Camera-type eye (tissue), 1 donor: ENCODE measurements at places on chromosomes 6 and 20. TPM values are rescaled to one million over a fixed set of nuclear protein-coding genes. Genes with fewer than 3 reads are reported as not detected.

The HDGFL1 gene
- not detected for total RNA-seq

The RIPOR2 gene
- total RNA-seq = 23.1 TPM

The TCF19 gene
- total RNA-seq = 10.0 TPM

The DLL1 gene
- 23.6 TPM for total RNA-seq

The PSMB9 gene
- 4.0 TPM for total RNA-seq

The RIPPLY2 gene
- total RNA-seq = 2.7 TPM

The MUC22 gene
- total RNA-seq = 0.11 TPM

The EMILIN3 gene
- total RNA-seq = 27.2 TPM

The OGFR gene
- total RNA-seq = 33.9 TPM

The HLA-DQA1 gene
- 0.38 TPM for total RNA-seq

The LY6G5B gene
- total RNA-seq = 2.3 TPM

The SMAP1 gene
- total RNA-seq = 41.5 TPM

The DXO gene
- total RNA-seq = 20.6 TPM

The MLIP gene
- total RNA-seq = 8.0 TPM

The EIF2S2 gene
- total RNA-seq = 45.2 TPM

The TREML2 gene
- total RNA-seq = 0.27 TPM

The BMP6 gene
- total RNA-seq = 13.1 TPM

The TOX2 gene
- total RNA-seq = 3.3 TPM

The ANGPT4 gene
- total RNA-seq = 0.60 TPM

The NQO2 gene
- total RNA-seq = 9.5 TPM

The TMEM74B gene
- total RNA-seq = 7.1 TPM

The SLC22A23 gene
- total RNA-seq = 27.3 TPM

The POPDC3 gene
- 5.4 TPM for total RNA-seq

The PRSS35 gene
- 153 TPM for total RNA-seq

The GPR6 gene
- not detected for total RNA-seq

The CTAGE9 gene
- not detected for total RNA-seq

The PPT2 gene
- 318 TPM for total RNA-seq

The SLC25A27 gene
- total RNA-seq = 97.2 TPM

The CST5 gene
- total RNA-seq = not detected
